Fibroblast of skin of abdomen (primary cell): ENCODE measurements at places on chromosomes 4 and X.
A peak's percentile ranks its signal among the peaks of the same experiment; 100 is the strongest.

- DNase-seq: no peak
Observed at GRCh38 chrX:109672239-109672638, 47.3 kb upstream of the KCNE5 start.

DNA sequence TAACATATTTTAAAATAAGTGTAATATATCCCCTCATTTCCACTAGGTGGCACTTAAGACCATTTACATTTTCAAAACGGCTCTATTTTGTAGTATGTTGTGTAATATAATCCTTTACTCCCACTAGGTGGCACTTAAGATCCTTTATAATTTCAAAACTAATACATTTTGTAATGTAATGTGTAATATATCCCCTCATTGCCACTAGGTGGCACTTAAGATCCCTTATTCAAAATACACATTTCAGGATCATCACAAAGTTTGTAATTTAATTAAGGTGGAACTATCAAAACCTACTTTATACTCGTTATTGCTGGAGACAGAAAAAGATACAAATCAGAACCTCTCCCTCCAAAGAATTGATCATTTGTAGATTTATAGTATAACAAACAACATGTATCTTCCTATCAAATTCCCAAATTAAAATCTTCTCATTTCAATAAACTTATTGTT lies 132.5 kb downstream of the ARHGAP6 start:
- DNase-seq: peak; percentile 69

DNA sequence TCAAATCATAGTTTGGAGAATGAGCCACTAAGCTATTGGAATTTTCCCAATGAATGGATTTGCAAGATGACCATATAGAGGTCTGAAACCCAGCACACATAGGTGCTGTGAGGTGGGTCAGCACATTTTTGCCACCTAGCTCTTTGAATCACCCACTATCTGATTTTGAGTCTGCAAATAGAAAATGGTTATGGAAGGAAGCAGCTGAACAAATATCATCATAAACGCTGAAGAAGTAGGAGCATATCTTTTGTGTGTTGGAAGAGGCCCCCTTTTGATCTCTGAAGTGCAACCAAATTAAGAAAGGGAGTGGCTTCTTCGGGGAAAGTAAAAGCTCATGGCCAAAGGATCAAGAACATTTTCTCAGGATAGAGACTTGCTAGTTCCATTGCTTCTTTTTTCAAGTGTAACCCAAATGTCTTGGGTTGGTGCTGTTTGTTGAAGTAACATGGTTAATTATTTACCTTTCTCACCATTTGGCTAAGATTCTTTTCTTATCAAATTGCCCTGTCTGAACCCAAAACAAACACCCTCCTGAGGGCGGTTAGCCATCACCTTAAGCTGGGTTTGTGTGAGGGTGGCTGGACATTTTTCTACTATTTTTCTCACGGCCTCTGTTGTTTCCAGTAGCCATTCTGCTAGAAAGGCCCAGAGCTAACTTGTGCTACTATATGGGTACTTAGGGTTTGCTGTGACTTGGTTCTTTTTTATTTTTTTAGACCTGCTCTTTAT lies 18.4 kb upstream of the SORBS2 start:
- no peak for DNase-seq

DNA sequence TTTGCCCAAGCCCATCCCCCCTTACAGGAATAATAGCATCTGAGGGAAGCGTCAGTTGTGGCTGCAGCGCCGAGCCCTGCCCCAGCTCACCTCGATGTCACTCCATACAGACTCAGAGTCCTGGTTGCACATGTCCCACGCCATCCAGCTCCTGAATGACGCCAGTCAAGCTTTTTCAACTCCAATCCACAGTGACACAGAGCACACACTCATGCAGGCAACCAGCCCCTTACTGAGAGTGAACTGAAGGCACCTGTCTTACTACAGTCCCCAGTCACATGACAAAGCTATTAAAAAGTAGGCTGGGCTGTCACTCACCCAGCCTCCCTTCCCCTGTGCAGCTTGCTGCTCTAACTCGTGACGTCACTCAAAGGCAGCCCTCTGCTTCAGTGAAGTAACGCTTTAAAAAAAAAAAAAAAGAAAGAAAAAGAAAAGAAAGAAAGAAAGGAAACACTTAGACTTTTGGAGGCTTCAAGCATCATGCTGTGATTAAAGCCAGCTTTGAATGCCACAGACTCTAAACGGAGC lies at the start of gene PPARGC1A:
TSS of gene PPARGC1A (minus strand) at position 234 of the 528 bp plus-strand sequence. CDS start at position 144, 90 bp downstream.
- peak; percentile 31 for DNase-seq

DNA sequence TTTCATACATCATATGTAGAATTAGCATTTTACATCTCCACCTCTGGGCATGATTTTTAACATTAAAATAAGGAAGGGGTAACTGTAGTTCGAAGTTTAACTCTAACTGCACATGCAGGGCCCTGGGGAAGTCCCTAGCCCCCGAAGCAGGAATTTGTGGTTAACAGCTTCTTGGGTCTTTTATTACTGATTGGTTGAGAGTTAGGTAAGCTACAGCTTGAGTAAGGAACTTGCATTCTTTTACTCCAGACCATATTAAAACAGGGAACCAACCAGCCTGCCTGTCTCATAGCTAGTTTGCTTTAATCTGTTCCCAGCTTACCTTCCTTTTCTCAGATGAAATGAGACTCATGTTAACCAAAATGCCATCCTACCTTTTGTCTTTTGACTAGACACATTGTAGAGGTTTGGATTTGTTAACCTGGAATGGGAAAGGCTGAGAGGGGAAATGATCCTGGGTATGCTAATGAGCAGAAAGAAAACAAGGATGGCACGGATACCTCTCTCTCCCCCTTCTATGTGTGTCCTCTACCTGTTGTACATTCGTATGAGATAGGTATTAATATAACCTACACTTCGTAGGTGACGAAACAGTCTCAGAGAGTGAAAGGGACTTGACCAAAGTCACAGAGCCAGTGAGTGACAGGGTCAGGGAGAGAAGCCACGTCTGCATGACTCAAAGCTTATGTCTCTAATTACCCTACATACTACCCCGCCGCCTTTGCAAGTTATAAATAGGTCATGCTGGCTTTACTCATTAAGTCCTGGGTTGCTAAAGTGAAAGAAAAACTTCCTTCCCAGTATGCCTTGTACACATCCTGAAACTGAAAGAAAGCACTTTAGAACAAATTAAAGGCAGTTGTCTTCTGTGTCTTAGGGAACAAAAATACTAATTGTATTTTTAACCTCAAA lies 119.5 kb upstream of the AFF2 start:
- DNase-seq: peak; percentile 57

DNA sequence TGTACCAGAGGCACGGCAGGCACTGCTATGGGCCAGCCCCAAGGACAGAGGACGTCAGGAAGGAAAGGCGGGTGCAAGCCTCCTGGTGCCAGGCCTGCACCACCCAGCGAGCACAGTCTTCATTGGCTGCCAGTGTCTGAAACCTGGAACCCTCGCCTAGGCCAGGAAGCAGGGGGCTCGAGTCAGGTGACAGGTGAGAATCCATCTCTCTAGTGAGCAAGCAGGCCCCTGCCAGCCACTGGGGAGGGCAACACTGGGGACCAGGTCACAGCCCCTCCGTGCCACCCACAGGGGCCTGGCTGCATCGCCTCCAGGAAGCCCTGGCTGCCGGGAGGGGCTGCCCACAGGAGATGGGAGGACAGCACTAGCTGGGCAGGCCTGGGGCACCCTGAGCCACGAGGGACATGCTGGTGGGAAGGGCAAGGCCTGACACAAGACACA lies 6.9 kb upstream of the HAUS3 start:
- no peak for DNase-seq

GRCh38 chrX:25025615-25026014 lies 9.8 kb upstream of the ARX start:
- DNase-seq: no peak

- DNase-seq: no peak
Observed at GRCh38 chr4:147591106-147591505, 26.1 kb upstream of the TMEM184C start.
